Stimulated activated CD4-positive, alpha-beta T cell treated with anti-CD3 and anti-CD28 coated beads, Interleukin-2, amount 100 ng/mL, for 24 hours (primary cell): ENCODE measurements at places on chromosomes 13 and 19.

DNA sequence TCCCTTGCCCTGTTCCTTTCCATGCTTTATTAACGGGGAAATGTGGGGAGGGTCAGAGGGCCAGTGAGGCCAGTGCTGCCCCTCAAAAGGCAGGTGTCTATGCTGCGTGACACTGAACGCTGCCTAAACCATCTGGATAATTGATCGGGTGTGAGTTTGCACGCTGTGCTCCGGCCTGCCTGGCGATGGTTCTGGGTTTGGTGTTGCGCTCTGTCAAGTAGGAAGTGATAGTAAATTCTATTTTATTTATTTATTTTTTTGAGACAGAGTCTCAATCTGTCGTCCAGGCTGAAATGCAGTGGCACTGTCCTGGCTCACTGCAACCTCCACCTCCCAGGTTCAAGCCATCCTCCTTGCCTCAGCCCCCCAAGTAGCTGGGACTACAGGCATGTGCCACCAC is 86.5 kb downstream of the ATP11A start:
- DNase-seq: no peak

- no peak for DNase-seq
Observed at GRCh38 chr19:18460900-18461299, 23.0 kb upstream of the ISYNA1 start.

- DNase-seq: no peak
Observed at GRCh38 chr19:4083677-4084546, 17.2 kb upstream of the ZBTB7A start.

GRCh38 chr13:23578411-23579071 is 8.3 kb downstream of the TNFRSF19 start:
- DNase-seq: peak; percentile 73

- no peak for DNase-seq
Observed at GRCh38 chr13:48506092-48506701, 26.7 kb downstream of the RCBTB2 start.

GRCh38 chr13:93001866-93002461 is 224.6 kb upstream of the GPC6 start:
- DNase-seq: no peak

DNA sequence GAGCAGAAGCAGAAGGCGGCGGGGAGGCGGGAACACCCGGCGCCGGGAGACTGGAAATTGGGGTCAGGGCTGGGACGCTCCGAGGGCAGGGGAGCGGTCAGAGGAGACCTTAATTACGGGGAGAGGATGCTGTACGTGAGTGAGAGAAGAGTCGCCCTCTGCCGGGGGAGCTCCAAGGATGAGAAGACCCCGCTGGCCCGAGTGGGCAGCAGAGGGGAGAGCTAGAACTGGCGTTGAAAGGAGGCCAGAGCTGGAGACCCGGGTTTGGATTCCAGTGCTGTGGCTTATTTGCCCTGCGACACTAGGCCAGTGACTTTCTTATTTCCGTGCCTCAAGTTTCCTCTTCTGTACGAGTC is 536 bp downstream of the FAM32A start:
- peak; percentile 57 for DNase-seq

DNA sequence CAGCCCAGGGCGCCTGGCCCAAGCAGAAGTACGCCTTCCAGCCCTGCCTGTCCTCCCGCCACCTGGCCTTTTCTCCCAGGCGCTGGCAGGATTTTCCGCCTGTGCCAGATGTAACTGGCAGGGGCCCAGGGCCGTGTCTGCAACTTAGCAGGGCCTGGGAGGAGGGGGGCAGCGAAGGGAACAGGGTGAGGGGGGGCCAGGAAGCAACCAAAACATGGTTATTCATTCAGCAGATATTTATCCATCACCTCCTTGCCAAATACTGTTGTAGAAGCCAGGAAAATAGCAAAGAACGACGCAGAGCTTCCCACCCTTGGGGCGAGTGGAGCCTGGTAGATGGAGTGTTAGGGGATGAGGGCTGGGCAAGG is 5.6 kb downstream of the TLE6 start:
- no peak for DNase-seq

DNA sequence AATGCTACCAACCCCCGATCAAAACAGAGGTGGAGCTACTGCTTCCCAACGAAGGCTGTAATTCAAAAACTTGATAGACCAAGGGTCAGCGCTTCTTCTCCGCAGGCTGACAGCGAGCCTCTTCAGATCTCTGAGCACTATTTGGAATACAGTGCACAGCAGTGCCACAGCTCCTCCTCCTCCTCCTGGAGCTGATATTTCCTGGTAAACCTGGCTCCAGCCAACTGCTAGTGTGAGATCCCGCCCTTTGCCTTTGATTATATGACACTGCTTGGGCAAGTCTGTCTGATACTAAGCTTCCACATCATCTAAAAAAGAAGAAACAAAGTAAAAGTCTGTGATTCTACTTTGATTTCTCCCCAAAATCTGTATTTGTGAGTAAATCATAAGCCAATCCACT is 710.5 kb downstream of the DACH1 start:
- DNase-seq: no peak

- peak; percentile 27 for DNase-seq
Observed at GRCh38 chr19:42323852-42324654, 1.4 kb upstream of the MEGF8 start.

- DNase-seq: peak; percentile 99
Observed at GRCh38 chr19:7920519-7921301, 572 bp downstream of the SNAPC2 start.

- DNase-seq: peak; percentile 65
Observed at GRCh38 chr19:49553451-49554271, 25.9 kb downstream of the RCN3 start.

- DNase-seq: no peak
Observed at GRCh38 chr19:35107545-35107944, 8.1 kb upstream of the FXYD3 start.

DNA sequence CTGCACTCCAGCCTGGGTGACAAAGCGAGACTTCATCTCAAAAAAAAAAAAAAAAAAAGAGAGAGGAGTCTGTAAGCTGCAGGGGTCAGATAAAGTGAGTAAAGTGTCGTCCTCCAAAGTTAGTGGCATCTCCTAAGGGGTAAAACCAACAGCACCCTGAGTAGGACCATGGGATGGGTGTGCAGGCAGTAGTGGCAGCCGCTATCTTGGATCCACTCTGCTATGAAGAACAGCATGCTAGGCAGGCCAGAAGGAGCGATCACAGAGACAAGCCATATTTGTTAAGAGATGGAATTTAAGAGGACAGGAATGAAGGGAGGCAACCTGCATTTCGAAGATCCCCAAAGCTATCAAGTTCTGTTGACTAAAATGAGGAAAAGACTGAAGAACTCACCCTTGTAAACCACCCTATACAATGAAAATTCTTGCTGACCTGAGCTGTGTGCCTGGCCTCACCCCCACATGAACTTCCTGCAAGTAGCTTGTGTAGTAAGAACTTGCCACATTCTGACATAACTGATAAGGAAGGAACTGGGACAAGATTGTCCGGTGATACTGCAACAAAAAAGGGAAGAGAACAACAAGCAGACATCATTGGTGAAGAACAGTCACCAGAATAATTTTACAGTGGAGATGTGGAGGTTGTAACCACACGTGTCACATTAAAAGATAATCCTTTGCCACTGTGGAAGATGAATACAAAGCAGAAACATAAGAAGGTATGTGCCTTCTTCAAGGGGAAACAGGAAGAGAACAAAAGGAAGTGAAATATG is 16.2 kb downstream of the DPY19L3 start:
- no peak for DNase-seq

GRCh38 chr13:20127262-20127561 is 33.6 kb downstream of the GJA3 start:
- peak; percentile 5 for DNase-seq

DNA sequence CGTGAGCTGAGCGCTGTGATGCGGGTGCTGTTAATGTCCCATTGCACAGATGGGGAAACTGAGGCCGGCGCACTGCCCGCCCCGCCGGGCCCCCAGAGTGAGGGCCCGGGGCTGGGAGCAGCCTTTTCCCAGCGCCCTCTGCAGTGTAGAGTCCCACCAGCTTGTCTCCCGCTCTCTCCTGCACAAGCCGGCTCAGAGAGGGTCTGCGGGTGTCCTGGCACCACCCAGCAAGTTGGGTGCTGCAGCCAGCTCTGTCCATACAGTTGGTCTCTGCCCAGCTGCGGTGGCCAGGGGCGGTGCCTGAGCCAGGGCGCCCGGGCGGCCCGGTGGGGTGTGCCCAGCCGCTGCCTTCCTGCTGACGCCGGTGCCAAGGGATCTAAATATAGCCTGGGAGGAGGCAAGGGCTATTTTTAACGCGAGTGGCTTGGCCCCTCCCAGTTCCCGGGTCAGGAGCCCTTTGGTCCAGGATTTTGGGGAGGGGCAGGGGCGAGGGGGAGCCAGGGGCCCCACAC is 19.3 kb downstream of the GADD45B start:
- no peak for DNase-seq

DNA sequence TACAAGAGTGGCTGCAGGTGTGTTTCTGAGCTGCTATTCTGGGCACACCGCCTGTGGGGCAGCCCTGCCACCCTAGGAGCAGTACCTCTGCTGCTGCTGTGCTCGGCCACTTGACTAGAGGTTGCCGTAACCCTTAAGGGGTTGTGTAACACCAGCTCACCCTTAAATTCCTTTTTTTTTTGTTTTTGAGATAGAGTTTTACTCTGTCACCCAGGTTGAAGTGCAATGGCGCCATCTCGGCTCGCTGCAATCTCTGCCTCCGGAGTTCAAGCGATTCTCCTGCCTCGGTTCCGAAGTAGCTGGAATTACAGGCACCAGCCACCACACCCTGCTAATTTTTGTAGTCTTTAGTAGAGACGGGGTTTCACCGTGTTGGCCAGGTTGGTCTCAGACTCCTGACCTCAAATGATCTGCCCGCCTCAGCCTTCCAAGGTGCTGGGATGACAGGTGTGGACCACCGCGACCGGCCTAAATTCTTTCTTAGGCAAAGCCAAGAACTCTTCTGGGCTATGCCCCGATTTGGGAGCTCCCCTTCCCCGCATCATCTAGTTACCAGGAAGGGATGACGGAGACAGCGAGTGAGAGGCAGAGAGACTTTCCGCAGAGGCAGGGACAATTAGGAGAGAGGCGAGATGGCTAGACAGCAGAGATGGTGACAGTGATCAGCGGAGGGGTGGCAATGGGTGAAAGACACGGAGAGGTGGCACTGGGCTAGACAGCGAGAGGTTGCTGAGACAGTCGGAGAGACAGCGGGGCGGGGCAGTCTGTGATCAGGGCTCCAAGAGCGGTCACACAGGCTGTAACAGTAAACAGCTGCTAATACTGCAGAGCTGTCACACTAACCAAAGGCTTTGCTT is 4.4 kb upstream of the LILRA5 start:
- no peak for DNase-seq

- DNase-seq: no peak
Observed at GRCh38 chr19:46904114-46905060, 43.6 kb downstream of the ARHGAP35 start.

GRCh38 chr19:48859711-48860572 is 8.5 kb downstream of the PLEKHA4 start:
- DNase-seq: no peak
